ENCODE measurements at places on chromosomes 3 and 15. TPM values are rescaled to one million over a fixed set of nuclear protein-coding genes. Genes with fewer than 3 reads are reported as not detected.

The RMDN3 gene
- 37.8 TPM for total RNA-seq

DNA sequence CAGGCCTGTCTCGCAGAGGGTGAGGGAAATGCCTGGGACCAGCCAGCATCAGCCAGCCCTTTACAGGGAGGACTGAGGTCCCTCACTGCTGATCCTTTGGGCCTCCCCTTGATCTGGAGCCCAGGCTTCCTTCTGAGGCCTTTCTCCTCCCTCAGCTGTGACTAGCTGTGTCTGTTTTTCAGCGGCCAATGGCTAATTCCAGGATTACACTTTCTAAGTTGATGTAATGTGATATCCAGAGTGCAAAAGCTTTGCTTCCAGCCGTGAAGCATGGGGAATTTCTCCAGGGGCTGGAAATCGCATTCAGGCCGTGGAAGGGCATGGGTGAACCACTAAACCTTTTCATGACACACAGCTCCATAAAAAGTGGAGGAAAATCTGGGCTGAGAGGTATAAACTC lies 157.6 kb downstream of the SHQ1 start:
- no peak for DNase-seq

- DNase-seq: no peak
These were observed 60.1 kb upstream of the DAZL start for GRCh38 chr3:16665282-16665741.

DNA sequence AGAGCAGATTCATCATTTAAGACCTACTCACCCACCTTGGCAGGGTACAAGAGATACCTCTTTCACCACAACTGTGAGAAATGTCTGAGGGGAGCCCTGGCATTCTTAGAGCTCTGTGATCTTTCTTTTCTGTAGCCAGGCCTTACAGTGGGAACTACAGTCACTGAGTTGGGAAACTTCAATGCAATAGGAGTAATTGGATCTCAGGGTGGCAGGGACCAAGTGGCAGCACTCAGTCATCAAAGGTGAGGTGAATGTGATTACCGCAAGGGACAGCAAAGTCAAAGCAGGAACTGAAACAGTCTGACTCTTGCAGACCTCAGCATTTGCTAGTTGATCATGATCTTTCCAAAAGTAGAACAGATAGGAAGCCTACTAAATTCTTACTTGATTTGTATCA lies 7.2 kb upstream of the MCF2L2 start:
- DNase-seq: no peak
